ENCODE measurements at places on chromosomes 4 and X. TPM values are rescaled to one million over a fixed set of nuclear protein-coding genes. Genes with fewer than 3 reads are reported as not detected.

The BGN gene
- total RNA-seq: 0.98 TPM

The ZNF630 gene
- 2.7 TPM for total RNA-seq

The GLRB gene
- 11.9 TPM for total RNA-seq

The TMPRSS11A gene
- not detected for total RNA-seq

The LDB2 gene
- total RNA-seq: 0.82 TPM

The ZNF182 gene
- 11.0 TPM for total RNA-seq

The ZFP92 gene
- 0.38 TPM for total RNA-seq
